NCI-H446 (cell line): ENCODE measurements at places on chromosomes 12 and 14.
A peak's percentile ranks its signal among the peaks of the same experiment; 100 is the strongest.

- DNase-seq = no peak
Observed at GRCh38 chr14:104264495-104265265, 126.3 kb downstream of the KIF26A start.

DNA sequence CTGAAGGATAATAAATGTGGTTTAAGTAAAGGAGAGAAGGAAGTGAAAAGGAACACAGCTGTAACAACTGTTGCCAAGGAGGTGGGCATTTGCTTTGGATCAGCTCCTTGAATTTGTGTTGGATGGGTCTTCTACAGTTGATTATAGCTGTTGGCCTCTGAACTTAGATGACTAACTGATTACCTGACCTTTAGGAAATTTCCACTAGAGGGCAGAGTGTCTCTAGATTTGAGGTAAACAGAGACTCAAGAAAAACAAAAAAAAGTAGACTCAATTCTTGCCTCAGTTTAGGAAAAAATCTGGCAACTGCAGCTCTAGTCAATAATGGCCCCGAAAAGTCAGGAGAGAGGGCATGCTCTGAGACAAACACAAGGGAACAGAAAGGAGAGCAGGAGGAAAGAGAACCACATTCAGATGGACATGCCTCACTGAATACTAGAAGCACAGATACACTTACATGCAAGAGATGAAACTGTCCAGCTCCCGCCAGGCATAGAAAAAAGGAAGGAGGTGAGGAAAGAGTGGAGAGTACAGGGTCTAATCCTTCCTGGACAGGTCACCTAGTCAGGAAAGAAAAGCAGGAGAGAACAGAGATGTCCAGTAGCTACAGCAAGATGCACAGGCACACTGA lies 20.6 kb downstream of the COX14 start:
- DNase-seq = no peak

- no peak for DNase-seq
Observed at GRCh38 chr12:53200107-53200457, 7.0 kb downstream of the ITGB7 start.

GRCh38 chr14:23362200-23362599 lies 2.8 kb downstream of the EFS start:
- DNase-seq = no peak

DNA sequence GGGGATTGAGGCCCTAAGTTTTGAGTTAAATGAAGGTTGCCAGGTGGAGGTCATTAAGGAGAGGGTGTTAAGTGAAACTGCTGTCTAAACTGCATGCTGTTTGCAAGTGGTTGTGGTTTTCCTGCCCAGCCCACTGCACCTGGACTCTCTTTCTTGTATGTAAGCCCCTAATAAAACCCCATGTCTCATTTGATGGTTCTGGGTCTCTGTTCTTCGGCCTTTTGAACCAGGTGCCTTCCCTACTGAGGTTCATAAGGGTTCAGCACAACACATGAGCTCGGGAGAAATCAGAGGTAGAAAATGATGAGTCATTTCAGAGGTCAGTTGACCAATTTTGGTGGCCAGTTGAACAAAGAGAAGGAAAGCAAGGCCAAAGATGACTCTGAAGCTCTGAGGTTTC lies 382.5 kb downstream of the RPS29 start:
- no peak for DNase-seq

- DNase-seq = no peak
Observed at GRCh38 chr12:105485321-105485910, 154.9 kb downstream of the C12orf75 start.

- no peak for DNase-seq
Observed at GRCh38 chr14:24459331-24459730, 16.8 kb upstream of the SDR39U1 start.

DNA sequence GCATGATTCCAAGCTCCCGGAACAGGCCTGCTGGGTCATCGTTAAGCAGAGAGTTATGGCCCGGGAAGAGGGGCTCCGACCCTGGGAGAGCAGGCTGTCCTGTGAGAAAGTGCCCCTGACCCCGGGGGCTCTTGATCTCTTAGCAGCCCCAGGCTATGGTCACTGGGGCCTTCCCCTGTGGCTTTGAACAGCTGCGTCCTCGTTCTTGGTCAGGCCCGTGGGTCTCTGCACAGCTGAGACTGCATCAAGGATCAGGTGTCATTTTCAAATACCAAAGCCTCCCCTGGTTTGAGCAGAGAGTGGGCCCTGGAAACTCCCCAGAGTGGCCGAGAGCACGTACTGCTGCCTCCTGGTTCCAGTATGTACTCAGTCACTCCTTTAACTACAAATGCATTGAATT lies 114.8 kb downstream of the ESRRB start:
- DNase-seq = no peak

DNA sequence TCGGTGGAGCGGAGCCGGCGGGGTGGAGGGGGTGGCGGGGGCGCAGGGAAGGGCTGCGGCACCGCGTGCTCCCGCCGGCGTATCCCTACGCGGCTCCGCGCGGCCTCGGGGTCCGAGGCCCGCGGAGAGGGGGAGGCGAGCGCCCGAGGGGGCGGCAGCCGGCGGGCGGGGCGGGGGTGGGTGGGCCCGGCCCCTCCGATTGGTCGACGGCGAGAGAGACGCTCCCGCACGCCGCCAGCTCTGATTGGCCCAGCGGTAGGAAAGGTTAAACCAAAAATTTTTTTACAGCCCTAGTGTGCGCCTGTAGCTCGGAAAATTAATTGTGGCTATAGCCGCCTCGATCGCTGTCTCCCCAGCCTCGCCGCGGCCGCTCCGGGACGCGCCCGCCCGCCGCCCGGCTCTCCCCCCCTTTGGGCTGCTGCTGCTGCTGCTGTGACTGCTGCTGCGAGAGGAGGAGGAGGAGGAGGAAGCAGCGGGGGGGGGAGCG lies at the start of gene FOXG1:
Gene FOXG1 (plus strand): TSS at position 319 of the 487 bp plus-strand sequence. CDS start 493 bp downstream, outside the sequence.
- peak; percentile 92 for DNase-seq

- DNase-seq = no peak
Observed at GRCh38 chr12:68446384-68446783, 114.2 kb upstream of the MDM1 start.

DNA sequence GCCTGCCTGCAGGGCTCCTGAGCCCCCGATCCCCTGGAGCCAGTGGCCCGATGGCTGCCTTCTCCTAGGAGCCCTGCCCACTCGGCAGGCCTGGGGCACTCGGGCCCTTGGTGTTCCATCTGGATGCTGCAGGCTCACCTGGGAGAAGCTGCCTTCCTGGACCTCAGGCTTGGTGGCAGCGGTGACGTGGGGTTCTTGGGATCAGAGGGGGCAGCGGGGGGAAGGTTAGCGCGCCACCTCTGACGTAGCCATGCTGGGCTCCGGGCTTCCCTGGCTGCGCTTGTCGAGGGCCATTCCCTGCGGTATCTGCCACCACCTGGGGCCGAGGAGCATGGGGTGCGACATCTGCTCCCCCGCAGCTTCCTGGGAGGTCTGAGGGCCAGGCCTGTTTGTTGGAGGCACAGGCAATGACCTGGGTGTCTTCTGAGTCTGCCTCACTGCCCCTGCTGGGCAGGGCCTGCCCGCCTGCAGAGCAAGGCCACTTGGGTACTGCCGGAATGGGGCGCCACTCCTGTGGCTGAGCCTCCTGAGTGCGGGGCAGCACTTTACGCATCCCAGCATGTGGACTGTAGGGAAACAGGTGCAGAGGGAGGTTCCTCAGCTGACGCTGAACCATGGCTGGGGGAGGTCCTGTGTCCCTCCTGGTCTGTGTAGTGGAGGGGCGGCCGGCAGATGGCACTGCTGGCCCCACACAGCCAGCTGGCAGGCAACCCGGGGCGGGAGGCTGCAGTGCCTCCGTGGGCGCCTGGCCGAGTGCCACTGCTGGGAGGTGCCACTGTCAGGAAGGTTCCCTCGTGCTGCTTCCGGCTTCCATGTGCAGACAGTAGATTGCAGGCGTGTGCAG lies 20.3 kb downstream of the MTA1 start:
- DNase-seq = peak; percentile 52

DNA sequence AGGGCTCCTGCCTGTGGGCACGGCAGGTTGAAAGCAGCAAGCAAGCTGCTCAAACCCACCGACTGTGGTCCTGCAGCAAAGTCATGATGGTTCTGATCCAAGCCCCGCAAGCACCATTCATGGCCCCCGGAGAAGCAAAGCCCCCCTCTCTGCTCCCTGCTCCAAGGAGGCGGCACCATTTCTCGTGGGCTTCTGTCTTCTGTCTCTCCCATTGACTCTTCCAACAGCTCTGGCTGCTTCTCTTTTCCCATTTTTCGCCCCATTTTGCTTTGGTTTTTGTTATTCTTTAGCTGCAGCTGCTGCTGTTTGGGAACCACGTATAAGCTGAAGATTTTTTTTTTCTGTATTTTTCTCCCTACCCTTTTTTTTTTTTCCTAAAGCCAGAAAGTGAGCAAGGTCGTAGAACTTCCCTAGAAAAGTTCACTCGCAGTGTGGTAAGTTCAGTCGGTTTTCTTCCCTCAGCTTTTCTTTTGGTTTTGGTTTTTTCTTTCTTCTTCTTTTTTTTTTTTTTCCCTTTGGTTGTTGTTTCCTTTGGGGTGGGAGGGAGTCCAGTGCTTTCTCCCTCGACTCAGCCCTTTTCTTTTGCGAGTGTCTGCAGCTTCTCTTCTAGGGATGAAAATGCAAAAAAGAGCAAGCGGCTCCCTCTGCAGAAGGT lies 354.1 kb downstream of the DPF3 start:
- DNase-seq = no peak

DNA sequence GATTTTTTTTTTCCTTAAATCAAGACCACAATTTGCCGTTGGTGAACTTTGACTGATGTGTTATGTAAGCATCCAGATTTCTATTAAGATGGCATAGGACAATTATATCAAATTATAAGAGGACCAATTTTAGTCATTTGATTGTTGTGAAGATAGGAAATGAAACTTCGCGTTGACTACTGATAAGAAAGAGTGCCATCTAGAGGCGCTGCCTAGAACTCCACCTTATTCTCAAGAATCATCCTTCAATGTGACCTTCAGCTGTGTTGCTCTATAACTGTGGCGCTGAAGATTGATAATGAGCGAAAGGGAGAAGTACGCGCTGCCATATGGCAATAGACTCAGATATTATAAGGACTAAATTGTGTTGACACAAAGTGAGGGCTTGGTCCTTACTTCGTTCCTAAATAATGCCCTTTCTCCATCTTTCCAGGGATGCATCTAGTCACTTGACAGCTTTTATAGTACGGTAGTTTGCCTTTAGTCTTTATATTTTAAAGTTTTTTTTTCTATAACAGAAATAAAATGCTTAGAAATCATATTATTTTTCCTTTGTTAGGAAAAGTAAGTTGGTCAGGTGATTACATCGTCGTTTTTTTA lies 350.8 kb upstream of the STXBP6 start:
- DNase-seq = peak; percentile 69

DNA sequence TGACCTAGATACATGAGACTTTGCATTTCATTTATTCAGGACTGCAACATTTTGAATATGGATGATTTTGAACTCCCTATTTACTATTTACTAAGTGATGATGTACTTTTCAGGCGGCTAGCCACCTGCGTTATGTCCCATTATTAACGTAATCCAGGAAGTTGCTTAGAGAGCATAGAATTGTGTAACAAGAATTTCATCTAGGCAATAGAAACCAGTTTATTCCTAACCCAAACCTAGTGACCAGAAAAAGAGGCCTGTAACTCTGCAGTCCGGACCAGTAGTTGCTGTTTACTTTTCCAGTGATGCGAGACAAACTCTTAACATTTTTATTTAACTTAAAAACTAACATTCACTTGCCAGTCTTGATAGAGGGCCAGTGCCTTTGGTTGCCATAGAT lies 12.3 kb downstream of the NUDT4 start:
- DNase-seq = no peak

GRCh38 chr14:105415481-105416428 lies 3.9 kb upstream of the MTA1 start:
- no peak for DNase-seq

DNA sequence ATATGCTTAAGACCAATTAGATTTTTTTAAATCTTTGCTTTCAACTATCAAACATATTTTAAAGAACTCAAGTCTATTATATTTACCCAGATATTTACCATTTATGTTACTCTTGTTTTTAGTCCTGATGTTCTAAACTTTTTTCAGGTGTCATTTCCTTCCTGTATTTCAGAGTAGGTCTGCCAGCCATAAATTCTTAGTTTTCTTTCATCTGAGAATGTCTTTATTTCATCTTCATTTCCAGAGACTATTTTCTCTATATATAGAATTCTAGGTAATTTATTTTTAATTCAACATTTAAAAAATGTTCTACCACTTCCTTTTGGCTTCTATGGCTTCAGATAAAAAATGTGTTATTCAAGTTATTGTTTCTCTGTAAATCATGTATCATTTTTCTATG lies 218.2 kb upstream of the AMIGO2 start:
- no peak for DNase-seq

GRCh38 chr14:34035934-34036250 lies 85.0 kb upstream of the EGLN3 start:
- DNase-seq = no peak

- DNase-seq = no peak
Observed at GRCh38 chr14:44396226-44396625, 110.9 kb downstream of the FSCB start.

DNA sequence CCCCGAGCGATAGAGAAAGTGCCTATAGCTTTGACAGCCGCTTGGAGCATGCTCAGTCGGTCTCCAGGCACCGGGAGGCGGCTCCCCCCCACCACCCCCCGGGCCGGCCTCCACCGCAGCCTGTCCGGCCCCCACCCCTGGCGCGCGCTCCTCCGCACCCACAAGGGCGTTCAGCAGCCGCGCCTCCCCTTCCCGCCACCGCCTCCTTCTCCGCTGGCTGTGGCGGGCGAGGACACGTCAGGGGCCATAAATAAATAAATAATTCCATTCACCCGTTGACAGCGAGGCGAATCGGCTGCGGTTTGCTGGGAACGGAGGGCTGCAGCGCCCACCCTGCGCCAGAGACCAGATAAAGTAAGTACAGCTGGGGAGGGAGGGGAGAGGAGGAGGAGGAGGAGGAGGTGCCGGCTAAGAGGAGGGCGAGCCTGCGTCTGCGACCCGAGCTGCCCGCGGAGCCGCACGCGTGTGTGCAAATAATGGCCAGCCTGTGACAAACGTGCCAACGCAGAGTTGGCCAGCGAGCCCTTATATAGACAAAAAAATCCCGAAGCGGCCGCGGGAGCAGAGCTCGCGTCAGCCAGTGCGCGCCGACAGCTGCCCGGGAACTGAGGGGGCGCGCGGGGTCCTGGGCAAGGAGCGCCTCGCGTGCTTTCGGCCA lies at the start of gene SLC16A7:
Gene SLC16A7 (plus strand): TSS at position 147 of the 658 bp plus-strand sequence. CDS start 108,773 bp downstream, outside the sequence.
- peak; percentile 81 for DNase-seq

DNA sequence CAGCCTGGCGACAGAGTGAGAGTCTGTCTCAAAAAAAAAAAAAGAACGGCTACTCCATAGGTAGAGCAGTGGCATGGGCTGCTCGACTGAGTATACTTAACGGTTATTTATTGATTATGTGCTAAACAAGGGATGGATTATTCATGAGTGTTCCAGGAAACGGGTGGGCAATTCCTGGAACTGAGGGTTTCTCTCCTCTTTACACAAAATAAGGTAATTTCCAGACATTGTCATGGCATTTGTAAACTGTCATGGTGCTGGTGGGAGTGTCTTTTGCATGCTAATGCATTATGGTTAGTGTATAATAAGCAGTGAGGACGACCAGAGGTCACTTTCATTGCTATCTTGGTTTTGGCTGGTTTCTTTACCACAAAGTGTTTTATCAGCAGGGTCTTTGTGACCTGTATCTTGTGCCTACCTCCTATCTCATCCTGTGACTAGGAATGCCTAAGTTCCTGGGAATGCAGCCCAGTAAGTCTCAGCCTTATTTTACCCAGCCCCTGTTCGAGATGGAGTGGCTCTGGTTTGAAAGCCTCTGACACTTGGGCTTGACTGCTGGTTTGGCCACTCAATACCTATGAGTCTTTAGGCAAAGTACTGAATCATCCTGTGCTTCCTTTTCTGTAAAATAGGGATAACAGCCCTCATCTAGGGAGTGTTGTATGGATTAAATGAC lies 3.2 kb downstream of the DGLUCY start:
- no peak for DNase-seq

GRCh38 chr12:43758247-43758727 lies 303 bp downstream of the PUS7L start:
- peak; percentile 28 for DNase-seq
